ENCODE measurements at places on chromosomes 1 and 21.
A peak's percentile ranks its signal among the peaks of the same experiment; 100 is the strongest.

DNA sequence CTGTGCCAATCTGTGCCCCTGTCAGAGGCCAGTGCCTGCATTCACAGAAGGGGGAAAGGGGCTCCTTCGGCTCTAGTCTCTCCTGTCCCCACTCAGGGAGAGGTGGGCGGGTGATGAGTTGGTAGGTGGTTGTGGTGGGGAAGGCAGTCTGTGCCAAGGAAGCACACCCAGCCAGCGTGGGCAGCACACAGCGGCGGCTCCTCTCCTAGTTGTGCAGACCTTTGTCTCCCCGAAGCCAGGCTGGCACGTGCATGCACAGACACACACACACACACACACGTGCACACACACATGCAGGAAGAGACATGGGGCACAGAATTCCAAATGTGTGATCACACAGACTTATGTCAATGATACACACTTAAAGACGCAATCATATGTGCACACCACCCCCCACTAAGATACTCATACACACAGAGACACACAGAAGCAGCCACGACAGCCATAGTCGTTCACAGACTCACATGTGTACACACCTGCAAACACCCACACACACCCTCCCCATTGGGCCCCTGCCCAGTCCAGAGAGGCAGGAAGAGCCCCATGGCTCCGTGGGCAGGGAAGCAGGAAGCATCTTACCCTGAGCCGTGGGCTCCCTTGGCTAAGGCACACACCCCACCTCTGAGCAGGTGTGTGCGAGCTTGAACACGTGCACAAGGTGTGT lies 16.4 kb downstream of the RIMS3 start:
- no peak for DNase-seq

DNA sequence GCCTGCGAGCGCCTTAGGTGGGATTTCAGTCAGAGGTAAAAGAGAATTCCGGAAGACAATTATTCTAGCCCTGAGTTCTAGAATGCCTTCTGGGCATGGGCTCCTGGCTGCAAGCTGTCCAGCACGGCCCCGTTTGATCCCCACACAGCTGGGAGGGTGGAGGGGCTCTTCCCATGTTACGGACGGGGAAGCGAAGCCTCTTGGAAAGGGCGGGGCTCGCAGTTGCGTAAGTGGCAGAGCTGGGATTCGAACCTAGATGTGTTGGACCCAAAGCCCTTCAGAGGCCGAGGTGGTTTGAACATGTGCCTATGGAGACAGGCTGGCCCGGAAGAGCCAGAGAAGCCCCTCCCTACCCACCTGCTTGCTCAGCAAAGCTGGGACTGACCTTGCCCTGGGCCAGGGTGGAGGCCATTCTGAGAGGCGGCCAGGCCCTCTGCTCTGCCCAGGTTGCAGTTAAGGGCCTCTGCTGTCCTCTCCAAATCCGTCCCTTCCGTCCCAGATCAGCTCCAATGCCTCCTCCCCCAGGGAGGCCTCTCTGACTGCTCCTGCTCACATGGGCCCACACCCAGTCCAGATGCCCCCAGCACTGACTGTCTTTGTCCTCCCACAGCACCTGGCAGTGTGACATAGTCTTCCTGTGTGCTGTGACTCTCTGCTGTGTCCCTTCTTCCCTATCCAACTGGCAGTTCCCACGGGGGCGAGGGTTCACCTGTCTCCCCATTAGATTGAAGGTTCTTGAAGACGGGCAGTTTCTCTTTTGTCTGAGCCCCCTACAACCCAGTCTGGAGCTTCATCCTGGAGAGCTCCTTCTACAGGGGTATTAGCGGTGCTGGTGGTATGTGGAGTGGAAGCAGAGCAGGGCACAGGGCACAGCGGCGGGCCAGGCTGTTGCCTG lies 1.2 kb upstream of the HSPB7 start:
- no peak for DNase-seq

DNA sequence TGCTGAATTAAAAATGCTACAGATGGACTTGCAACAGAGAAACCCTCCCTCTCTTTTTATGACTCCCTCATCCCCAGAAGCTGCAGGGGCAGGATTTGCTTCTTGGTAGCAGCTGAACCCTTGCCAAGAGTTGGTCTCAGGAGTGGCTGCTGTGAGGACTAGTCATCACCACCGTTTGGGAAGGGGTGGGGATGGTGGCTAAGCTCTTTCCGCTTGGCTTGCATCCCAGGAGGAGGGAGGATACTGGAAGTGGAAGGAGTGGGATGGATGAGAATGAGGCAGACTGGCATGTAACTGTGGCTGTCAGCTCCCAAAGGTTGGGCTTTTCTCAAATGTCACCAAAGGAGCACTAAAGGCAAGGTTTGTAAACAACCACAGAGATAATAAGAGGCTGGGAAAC lies 50.8 kb upstream of the COL24A1 start:
- no peak for DNase-seq

- no peak for DNase-seq
Observed at GRCh38 chr1:44947063-44947773, 39.2 kb downstream of the EIF2B3 start.

GRCh38 chr1:96983866-96984265 lies 262.3 kb downstream of the PTBP2 start:
- no peak for DNase-seq

GRCh38 chr1:36223381-36223995 lies 755 bp upstream of the THRAP3 start:
- peak; percentile 25 for DNase-seq

DNA sequence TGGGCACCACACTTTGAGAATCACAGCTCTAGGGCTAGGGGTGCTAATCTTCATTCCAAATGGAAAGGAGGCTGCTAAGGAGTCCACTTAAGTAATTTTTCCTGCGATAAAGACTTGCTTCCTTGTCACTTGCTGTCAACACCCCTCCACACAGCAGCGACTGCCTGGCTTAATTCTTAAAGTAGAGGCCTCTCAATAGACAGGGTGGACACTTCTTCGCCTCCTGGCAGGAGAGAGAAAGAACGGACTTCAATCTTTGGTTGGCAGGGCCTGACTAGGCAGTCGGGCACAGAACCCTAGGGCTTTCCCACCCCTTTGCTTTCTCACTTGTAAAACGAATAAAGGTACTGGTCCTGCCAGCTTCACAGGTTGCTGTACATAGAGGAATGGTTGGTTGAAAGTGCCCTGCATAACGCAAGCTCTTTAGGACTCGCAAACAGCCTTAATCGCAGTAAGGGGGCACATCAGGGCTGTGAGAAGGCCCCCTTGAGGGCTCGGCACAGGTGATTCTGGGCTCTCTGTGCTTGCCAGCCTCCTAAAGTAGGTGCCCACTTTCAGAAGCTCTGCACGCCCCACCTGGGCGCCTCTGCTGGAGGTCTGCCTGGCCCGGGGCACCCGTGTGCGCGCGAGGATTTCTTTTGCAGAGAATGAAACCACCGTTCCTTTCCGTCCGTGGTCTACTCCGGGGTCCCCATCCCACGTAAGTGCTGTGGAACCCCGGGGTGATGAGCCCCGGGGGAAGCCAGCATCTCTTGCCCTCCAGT lies 47.6 kb upstream of the CD34 start:
- DNase-seq: no peak

- DNase-seq: no peak
Observed at GRCh38 chr1:15420853-15421465, 11.3 kb downstream of the EFHD2 start.

- no peak for DNase-seq
Observed at GRCh38 chr1:110433803-110434202, 17.1 kb upstream of the PROK1 start.

DNA sequence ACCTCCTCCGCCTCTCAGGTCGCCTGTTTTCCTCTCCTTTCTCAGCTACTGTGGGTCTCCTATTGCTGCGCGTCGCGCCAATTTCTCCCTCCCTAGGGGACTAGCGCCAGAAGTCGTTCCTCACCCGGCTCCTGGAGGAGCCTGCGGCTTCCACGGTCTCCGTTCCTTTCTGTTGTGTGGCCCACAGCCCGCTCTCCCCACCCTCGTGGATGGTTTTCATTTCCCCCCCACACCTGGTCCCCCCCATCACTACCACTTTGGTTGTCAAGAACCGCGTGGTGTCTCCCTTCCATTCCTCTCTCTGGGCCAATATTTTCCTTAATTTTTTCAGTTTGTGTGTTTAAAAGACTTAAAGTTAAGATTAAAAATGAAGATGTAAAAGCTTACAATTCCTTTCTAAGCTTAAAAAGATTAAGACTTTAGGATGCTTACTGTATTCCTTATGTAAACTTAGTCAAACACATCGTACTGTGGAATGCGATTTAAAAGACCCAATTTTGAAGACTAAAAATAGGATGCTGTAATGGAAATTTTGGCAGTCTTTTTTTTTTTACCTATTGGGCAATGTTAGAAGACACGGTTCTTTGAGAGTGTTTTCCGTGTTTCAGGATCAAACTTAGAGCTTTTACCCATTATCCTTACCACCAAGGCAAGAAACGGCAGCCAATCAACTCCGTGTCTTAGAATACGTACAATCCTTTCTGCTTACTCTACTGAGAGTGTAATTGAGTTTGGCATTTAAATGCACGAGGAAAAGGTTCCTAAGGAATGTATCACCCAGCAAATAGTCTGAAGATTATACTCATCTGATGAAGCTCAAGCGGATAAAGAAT lies 773 bp downstream of the CNST start:
- peak; percentile 47 for DNase-seq

- no peak for DNase-seq
Observed at GRCh38 chr1:229717786-229718576, 91.9 kb downstream of the URB2 start.

- DNase-seq: no peak
Observed at GRCh38 chr1:156813298-156813697, 3.4 kb downstream of the SH2D2A start.

- DNase-seq: no peak
Observed at GRCh38 chr1:37940299-37940947, 6.4 kb downstream of the INPP5B start.

GRCh38 chr1:53321366-53321765 lies 6.5 kb downstream of the LRP8 start:
- no peak for DNase-seq

- no peak for DNase-seq
Observed at GRCh38 chr1:8118031-8118451, 91.9 kb upstream of the ERRFI1 start.

- no peak for DNase-seq
Observed at GRCh38 chr21:42758721-42759593, 105.5 kb downstream of the PDE9A start.

DNA sequence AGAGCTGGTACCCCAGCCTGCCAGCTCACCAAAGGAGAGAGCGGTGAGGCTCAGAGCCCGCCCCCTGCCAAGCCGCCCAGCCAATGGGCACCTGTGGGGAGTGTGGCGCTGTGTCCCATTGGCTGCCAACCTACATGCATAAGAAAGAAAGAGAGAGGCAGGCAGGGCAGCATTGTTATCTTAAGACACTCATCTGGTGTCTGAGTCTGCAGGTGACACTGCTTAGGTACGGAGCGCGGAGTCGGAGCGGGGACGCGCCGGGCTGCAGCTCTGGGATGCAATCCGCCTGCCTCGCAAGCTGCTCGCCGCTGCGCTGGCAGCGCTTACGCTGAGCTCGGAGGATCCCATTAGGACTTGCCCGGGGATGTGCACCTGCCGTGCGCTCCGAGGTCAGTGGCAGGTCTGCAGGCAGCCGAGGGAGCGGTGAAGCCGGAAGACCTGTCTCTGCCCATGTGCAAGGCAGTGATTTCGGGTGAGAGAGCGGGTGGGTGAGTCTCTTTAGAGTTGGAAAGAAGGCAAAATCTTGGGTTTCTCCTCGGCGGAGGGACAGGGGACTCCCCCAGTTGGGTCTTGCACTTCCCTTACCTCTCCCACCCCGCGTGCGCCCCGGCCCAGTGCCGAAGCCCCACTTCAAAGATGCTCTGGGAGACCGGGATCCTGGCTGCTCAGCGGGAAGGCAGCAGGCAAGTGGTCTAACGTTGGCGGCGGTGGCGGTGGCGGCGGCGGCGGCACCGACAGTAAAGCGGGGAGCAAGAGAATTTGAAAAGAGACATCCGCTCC lies at the start of gene BRINP2:
Gene BRINP2, plus strand, starts transcription at position 203 of the 780 bp plus-strand sequence. CDS start 58,919 bp downstream, outside the sequence.
- DNase-seq: no peak

- DNase-seq: no peak
Observed at GRCh38 chr1:70146488-70146887, 58.9 kb downstream of the LRRC40 start.

DNA sequence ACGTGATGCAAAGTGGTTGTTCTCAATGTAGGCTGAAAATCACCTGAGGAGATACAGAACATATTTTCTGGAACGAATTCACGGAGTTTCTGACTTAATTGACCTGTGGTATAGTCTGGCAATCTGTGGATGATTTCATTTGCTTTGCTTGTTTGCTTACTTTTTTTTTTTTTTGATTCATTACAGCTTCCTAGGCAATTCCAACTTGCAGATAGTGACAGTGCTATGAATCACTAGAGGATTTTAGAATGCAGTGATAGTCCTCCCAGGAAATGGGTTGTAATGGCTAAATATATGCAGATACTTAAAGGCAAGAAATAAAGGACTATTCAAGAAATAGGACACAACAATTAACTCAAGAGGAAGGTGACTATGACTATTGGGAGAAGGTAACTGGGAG lies 1378.1 kb upstream of the PRMT6 start:
- DNase-seq: no peak

GRCh38 chr1:170376801-170377385 lies 155.1 kb upstream of the GORAB start:
- DNase-seq: no peak
